ENCODE measurements at places on chromosomes 3 and 15. TPM values are rescaled to one million over a fixed set of nuclear protein-coding genes. Genes with fewer than 3 reads are reported as not detected.

- DNase-seq, result peak; percentile 83
Measured at GRCh38 chr15:40843885-40844695, at the start of gene SPINT1. SPINT1 (plus strand) TSS chr15:40844048; CDS start chr15:40844555, 507 bp downstream.

- DNase-seq, result no peak
Measured at GRCh38 chr3:17014284-17014683, 129.5 kb downstream of the PLCL2 start.

DNA sequence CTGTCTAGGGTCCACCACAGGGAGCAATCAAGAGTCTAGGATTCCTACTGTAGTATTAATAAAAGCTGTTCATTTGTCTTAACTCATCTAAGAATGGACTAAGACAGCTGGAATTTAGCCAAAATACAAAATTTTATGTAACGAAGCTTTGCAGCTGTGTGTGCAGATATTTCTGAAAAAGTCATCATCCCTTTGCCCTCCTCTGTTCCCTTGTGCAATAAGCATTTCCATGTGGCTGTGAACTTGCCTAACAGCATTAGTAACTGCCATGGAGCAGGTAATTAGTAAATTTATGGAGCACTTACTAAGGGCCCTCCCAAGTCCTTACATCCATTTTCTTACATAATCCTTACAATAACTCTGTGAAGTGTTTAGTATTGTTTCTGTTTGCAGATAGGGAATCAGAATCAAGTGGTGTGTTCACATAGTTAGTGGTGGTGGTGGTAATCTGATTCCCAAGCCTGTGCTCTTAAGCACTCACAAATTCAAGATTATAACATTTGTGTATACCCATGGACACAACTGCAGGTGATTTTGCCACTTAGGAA is 114.5 kb downstream of the RARB start:
- no peak for DNase-seq

GRCh38 chr3:70111411-70111810 is 111.9 kb downstream of the SAMMSON start:
- DNase-seq, result no peak

GRCh38 chr3:181752202-181752671 is 40.5 kb downstream of the SOX2 start:
- no peak for DNase-seq

TRANK1 gene
- total RNA-seq, result 54.0 TPM

- peak; percentile 24 for DNase-seq
Measured at GRCh38 chr3:23804441-23805209, 1.1 kb upstream of the UBE2E1 start.

GRCh38 chr3:32820971-32821685 is 3.3 kb downstream of the TRIM71 start:
- no peak for DNase-seq

DNA sequence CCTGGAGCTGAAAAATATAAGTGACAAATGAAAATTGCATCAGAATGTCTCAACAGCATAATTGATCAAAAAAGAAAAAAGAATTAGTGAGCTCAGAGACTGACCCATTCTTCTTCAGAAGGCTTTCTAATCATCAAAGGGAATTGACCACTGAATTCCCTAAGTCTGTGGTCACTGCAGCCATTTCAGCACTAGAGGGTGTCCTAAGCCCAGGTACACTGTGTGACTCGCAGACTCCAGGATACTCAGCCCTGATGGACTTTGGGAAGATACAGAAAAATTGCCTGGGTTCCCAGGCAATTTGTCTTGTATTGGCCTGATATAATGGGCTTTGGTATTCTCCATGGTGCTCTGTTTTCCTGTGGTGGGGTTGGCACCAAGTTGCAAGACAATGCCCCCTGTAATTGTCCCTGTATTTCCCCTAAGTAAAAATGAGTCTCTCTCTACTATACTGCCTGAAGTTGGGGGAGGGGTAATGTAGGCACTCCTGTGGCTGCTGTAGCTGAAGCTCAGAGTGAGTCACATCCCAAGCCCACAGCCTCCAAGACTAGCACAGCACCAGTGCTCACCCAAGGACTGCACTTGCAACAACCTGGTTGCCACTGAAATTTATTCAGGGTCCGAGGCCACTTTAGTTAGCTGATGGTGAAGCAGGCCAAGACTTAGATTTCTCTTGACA is 256.0 kb upstream of the STAC start:
- DNase-seq, result no peak

GRCh38 chr3:13822871-13823585 is 56.8 kb downstream of the WNT7A start:
- no peak for DNase-seq

- no peak for DNase-seq
Measured at GRCh38 chr3:75342425-75342824, 321.7 kb upstream of the FRG2C start.

GOLGA8O gene
- 0.85 TPM for total RNA-seq

CCDC191 gene
- total RNA-seq, result 4.0 TPM
